Stimulated activated CD4-positive, alpha-beta T cell treated with anti-CD3 and anti-CD28 coated beads, Interleukin-15, amount 100 ng/mL, for 1 hour (primary cell): ENCODE measurements at places on chromosomes 3 and 15.

DNA sequence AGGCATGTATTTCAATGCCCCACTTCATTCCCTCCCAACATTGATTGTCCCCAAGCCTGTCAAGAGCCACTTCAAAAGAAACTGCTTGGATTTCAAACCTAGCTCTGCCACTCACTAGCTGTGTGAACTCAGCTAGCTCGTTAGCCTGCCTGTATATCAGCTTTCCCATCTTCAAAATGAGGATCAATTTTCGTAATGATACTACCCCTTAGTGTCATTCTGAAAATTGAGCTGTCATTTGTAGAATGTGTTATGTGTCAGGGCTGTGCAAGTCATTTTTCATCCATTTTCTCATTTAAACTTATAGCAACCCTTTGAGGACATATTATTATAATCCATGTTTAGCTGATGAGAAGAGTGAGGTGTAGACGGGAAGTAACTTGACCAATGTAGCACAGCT, 88.6 kb downstream of the TRIM42 start:
- no peak for DNase-seq

DNA sequence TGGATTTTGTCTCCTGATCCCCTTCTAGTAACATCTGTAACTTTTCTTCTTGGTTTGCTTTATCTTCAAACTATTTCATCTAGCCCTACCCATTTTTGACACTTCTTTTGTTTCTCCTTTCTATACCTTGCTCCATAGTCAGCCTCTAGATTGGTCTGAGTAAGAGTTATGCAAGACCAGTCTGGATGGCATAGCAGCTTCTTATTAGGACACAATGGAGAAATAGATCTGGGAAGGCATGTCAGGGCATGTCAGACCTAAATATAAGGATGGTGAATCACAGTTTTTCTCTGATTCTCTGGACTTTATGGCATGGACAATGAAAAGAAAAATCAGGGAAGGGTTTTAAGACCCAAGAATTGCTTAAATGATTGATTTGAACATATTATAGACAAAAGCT, 452.5 kb downstream of the RAP2B start:
- no peak for DNase-seq

GRCh38 chr15:42608110-42608531, 32.7 kb downstream of the STARD9 start:
- no peak for DNase-seq

DNA sequence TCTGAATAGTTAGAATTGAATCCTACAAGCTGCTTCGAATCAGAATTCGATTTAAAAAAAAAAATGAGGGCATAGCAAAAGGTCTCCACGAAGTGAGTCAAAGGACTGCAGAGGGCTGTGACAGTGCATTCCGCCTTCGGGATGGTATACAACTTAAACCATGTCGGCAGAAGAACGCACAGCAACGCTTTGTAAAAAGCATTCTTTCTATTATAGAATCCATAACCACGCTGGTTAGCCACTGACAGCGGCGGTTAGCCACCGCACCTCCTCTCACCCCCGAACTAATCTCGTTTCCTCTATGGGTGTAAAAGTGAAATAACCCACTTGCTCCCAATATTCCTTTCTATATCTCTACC, 664 bp upstream of the PIK3CA start:
- no peak for DNase-seq

GRCh38 chr3:137106612-137107240, 148.9 kb downstream of the IL20RB start:
- DNase-seq = no peak

GRCh38 chr15:76235186-76235826, 76.0 kb downstream of the ETFA start:
- no peak for DNase-seq

- DNase-seq = no peak
Observed at GRCh38 chr15:74710319-74711094, 14.7 kb upstream of the EDC3 start.

DNA sequence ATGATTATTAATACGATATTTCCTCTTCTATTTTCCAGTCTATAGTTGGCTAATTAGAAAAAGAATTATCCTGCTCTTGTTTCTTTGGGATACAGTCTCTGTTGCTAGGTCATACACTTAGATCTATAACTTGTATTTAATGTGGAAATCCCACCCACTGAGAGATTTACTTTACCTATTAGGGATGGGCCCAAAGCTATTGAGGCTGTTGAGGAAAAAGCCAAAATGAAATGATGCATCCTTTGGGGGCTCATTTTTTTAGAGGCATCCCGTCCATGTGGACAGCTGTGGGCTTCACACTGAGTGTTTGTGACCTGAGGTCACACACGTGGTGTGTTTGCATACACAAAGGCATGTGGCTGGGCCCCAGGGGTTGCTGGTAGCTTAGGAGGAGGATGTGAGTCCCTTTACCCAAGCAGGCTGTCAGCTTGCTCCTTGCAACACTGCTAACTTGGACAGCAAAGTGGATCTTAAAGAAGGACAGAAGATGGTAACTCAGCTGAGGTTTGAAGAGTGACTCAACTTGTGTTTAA, 477.4 kb downstream of the AGBL1 start:
- DNase-seq = no peak

DNA sequence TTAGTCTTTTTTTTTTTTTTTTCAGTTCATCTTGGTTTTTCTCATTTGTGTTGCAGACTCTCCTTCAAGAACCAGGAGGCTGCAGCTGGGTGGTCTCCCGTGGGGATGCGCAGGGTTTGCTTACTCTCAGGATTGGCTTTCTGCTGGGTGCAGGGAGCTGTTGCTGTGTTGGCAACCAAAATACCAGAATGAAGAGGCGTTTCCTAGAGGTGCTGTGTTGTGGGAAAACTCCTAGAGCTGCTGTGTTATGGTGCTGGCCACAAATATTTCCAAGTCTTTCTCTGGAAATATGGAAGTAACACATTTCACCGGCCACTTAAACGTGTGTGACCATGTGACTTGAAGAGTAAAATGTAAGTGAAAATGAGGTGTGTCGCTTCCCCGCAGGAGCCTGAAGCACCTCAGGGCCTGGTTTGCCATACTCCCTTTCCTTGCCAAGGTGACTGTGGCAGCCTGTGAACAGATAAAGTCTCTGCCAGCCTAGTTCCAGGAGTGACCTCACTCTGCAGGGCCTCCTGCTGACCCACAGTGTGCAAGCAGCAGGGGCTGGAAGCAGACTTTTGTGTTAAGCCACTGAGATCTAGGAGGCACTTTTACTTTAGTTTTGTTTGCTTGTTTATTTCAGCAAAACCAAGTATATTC, 258.9 kb downstream of the ADAMTS17 start:
- no peak for DNase-seq

- DNase-seq = no peak
Observed at GRCh38 chr15:32886459-32886858, 168.7 kb downstream of the GREM1 start.

- DNase-seq = no peak
Observed at GRCh38 chr3:129934234-129935123, 40.0 kb upstream of the TRH start.

- no peak for DNase-seq
Observed at GRCh38 chr3:111662907-111663306, 67.8 kb upstream of the ZBED2 start.

DNA sequence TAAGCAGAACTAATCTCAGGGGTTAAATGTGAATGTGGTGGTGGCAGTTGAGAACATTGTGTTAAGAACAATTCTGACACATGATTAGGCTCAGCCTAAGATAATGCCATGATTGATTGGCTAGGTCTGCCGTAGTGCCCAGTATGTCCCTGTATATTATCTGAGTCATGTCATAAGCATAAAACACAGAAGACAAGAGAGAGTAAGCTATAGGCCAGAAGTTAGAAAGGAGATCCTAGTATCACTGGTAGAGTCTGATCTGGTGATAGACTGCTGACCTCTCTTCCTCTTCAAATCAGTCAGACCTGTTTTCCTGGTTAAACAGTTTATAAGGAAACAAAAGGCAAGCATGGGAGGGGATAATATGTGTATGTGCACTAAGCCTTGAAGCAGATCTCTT, 30.1 kb upstream of the ATP8B4 start:
- DNase-seq = no peak

GRCh38 chr3:112117841-112118571, 15.0 kb downstream of the GCSAM start:
- no peak for DNase-seq
